Activated CD4-positive, alpha-beta T cell treated with anti-CD3 and anti-CD28 coated beads, Interleukin-2, amount 50 U/mL, for 1 hour (primary cell): ENCODE measurements at places on chromosomes 1 and 21.

DNA sequence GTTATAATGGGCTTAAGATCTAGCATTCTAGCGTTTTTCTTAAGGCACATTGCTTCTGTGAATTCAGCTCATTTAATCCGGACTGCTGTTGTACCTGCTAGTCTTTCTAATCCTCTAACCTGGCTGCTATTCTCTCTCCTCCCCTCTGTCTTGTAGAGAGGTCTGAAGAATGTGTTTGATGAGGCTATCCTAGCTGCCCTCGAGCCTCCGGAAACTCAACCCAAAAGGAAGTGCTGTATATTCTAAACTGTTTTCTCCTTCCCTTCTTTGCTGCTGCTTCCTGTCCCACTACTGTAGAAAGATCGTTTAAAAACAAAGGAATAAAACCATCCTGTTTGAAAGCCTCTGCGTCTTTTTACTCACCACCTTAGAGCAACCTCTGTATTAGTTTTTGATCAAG is 37.3 kb downstream of the CDC42 start:
- no peak for DNase-seq

DNA sequence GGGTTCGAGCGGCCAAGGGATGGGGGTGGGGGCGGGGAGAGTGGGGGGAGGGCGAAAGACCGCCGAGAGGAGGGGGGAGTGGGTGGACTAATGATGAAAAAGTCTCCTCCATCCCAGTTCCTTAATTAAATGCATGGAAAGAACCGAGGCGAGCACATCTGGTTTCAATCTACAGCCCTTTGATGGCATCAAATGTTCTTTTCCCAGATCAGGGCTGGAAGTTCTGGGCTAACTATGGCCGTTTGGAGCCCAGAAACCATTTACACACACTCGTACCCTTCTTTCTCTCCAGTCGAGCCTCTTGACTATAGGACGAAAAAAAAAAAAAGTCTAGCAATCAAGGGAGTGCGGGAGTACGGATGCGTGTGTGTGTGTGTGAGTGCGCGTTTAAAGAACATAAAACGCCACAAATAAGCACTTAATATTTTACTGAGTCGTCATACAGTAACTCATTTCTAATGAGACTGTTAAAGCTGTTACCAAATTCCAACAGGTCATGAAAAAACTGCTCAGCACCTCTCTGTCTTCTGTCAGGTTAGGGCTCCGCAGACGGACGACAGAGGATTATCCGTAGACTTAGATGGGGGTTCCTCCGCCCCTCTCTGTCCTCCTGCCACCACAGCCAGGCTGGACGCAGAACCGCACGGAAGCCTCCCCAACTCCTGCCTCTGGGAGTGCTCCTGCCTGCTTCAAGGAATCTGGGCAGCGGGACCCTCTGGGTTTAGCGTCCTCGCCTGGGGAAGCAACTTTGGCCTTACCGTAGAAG is 2.1 kb upstream of the PRRX1 start:
- no peak for DNase-seq

GRCh38 chr1:223222377-223222776 is 79.3 kb upstream of the TLR5 start:
- no peak for DNase-seq

GRCh38 chr1:169711469-169712308 is at the start of gene SELL:
Gene SELL (minus strand): TSS chr1:169711620. CDS start chr1:169711498, 122 bp downstream.
- DNase-seq, result peak; percentile 65

- no peak for DNase-seq
These were observed 626 bp upstream of the HLCS start for GRCh38 chr21:36966821-36967768.

DNA sequence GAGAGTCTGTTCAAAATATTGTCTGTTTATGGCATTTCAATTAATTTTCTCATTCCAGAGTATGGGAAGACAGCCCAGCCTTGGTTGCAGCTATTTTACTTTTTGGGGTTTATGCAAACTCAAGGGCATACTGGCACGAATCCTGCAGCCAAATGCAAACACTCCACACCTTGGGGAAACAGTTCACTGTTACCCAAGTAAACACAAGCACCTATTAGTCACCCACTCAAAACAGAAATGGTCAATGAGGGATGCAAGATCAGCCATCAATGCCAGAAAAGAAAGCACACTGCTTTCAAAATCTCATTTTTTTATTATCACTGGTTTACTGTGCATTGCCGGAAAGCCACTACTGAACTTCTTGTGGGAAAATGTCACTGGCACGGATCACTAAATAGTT is 170.6 kb downstream of the RUNX1 start:
- DNase-seq, result no peak

- DNase-seq, result no peak
These were observed 2.5 kb upstream of the CHTOP start for GRCh38 chr1:153631047-153632022.

DNA sequence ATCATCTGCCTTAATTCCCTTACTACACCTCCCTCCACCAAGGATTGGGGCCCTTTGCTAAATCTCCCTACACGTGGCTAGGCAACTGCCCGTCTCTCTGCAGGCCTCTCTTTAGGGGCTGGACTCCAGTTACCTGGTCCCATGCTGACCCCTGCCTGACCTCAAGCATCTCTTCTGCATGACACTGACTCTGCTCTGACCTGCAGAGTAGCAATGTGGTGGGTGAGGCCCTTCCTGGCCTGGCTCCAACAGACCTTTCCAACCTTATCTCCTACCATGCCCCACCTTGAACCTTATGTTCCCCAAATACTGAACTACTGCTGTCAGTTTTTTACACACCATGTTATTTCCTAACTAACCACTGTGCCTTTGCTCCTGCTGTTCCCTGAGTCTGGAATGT is 45.9 kb upstream of the EPS15 start:
- no peak for DNase-seq

DNA sequence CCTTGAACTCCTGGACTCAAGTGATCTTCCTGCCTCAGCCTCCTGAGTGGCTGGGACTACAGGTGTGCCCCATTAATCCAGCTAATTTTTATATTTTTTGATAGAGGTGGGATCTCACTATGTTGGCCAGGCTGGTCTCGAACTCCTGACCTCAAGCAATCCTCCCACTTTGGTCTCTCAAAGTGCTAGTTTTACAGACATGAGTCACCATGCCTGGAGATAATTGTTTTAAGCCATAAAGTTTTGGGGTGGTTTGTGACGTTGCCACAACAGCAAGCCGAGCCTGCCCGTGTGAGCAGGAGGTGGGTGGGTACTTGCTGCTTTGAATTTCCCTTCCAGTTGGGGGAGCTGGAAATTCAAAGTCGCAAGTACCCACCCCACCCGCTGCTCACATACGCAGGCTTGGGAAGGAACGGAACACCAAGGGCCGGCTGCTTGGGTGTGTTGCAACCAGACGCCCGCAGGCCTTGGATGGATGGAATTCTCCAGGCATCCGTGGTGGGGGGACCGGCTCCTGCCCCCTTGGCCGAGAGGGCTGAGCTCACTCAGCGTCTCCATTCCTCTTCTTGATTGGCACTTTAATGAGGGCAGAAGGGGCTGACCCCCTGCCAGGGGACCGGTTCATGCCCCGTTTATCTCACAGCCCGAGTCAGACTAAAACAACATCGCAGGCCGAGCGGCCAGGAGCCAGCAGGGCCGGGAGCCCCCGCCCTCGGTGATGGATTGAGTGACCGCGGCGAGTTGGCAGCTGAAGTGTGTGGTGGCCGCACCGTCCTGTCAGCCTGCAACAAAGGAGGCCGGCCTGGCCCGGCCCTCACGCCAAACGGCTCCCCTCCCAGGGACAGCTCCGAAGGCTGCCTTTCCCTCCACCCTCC is 78.1 kb downstream of the DHRS3 start:
- no peak for DNase-seq

DNA sequence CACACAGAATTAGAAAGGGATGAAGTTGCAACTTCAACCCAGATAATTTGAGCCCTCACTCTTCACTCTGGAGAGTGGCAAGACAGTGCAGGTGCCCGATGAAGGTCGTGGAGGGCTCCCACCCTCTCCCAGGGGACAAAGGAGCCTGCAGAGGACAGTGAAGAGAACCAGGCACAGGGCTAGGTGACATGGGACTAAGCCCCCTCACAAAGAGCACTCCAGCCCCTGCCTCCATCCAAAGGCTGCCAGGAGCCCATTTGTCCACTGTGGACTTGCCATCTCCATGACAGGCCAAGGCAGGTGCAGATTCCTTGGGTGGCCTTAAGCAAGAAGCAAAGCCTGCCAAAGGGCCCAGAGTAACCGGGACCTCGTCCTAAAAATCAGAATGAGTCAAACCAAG is 15.1 kb downstream of the ERRFI1 start:
- DNase-seq, result no peak

- no peak for DNase-seq
These were observed 89.3 kb downstream of the PHTF1 start for GRCh38 chr1:113669988-113670387.

DNA sequence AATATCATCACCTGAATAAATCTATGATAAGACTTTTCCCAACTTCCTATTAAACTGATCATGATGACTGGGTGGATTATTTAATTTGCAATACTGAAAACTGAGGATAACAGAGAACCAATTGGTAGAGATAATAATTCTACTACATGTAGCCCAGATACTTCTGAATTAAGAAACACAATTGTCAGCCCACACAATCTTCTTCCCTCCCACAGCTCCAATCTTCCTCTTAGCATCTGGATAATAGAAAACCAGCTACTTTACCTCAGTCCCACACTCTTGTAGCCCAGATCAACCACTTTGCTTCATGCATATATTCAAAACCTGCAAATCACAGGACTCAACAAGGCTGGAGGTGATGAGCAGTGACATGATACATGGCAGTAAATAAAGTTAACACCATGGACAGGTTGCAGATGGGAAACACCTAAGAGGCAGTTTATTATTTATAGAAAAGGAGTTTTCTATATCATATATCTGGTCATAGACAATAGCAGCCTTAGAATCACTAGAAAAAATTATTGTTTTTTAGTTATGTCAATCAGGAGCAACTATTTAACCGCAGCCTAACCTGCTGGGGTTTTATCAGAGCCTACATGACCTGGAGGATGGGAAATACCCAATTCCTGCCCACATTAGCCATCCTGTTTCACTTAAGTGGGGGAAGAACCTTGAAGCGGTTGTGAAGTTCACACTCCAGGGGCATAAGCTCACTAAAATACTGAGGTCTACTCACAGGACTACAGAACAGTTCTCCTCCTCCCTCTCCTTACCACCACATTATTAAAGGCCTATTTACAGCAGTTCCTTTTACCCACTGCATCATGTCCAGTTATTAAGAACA is 16.7 kb downstream of the FRRS1 start:
- no peak for DNase-seq

DNA sequence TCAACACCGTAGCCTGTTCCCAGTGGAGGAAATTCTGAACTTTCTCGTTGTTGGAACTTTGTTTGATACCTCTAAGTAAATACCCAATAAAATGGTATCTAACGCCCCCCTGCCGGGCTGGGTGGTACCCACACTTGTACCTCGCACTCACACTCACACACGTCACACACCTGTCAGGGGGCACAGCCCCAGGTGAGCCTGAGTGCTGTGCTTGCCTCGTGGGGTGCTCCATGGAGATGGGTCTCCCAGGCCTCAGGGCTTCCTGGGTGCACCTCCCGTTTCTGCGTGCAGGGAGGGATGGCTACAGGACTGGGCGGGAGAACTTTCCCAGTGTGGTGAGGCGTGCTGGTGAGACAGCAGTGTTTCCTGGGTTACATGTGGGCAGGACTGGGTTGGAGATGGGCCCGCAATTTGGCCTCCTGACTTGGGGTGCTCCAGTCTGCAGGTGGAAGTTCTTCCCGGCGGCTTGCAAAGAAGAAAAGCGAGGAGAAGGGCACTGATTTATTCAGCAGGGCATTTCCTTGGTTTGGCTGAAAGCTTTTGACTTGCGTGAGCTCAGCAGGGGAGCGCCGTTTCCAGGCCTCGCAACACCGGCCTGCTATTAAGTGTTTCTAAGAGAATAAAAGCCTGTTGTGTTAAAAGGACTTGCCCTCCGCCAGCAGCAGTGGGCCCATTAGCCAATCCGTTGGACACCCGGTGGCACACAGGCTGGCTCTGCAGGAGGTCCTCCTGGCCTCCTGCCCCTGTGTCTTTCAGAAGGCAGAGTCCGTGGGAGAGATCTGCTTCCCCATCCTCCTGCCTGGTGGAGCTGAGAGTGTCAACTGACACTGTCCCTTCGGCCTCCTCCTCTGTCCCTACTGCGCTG is 79.7 kb downstream of the KIF26B start:
- DNase-seq, result no peak

DNA sequence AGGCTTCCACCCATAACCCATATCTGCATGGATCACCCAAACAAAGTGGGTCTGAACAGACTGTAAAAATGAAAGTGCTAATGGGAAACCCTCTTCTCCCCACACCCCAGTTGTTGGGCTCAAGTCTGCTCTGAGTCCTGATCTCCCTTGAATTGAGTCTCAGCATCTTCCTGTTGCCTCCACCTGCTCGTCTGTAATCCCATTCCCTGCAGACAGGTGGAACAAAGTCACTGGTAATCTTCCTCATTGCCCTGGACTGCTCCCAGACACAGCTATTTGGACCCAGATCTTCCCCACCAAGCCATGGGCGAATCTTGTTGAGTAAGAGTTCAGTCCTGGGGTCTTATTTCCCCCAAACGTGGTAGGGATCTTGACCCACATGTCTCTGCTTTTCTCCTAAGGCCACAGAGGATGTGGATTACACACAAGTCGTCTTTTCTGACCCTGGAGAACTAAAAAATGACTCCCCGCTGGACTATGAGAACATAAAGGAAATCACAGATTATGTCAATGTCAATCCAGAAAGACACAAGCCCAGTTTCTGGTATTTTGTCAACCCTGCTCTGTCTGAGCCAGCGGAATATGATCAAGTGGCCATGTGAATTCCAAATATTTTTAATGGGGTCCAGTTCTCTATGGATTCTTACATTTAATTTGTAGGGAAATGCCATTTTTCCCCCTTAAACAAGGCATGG is 15.7 kb downstream of the AVPR1B start:
- no peak for DNase-seq

DNA sequence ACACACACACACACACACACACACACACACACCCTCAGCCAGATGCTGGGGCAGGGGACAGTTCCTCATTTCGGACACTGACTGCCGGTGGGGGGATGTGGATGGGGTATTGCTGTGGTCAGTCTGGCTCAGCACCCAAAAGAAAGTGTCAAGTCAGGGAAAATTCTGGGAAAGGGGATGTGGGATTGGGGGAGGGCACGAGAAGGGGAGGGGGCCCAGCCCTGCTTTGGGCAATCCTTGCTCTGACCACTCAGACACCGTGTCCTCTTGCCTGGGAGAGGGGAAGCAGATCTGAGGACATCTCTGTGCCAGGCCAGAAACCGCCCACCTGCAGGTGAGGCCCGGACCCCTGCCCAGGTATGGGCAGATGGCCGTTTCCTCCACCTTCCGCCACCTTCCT is at the start of gene C1QC:
Gene C1QC, plus strand, starts transcription at position 253 of the 400 bp plus-strand sequence. CDS start 391 bp downstream, outside the sequence.
- DNase-seq, result no peak
